ENCODE measurements at places on chromosomes 3 and 15.

- DNase-seq = no peak
- H3K4me3 ChIP-seq = no peak overlapping the region
- peaks cover 6% of the 10 kb centered on the region for H3K4me1 ChIP-seq
- H3K27me3 ChIP-seq = peaks cover 6% of the 10 kb centered on the region
- H3K36me3 ChIP-seq = no peaks in the 10 kb centered on the region
Measured at GRCh38 chr15:70376929-70377691, 279.4 kb upstream of the TLE3 start.

GRCh38 chr3:156602424-156602823 lies 47.5 kb upstream of the SSR3 start:
- H3K4me3 ChIP-seq = no peak overlapping the region
- no peak for DNase-seq
- peaks cover 9% of the 10 kb centered on the region for H3K4me1 ChIP-seq
- H3K27ac ChIP-seq = no peak overlapping the region
- H3K36me3 ChIP-seq = no peaks in the 10 kb centered on the region

GRCh38 chr3:49279376-49279775 lies 2.3 kb upstream of the C3orf62 start:
- H3K27me3 ChIP-seq = no peaks in the 10 kb centered on the region
- DNase-seq = no peak
- H3K4me3 ChIP-seq = no peak overlapping the region
- peaks cover 11% of the 10 kb centered on the region for H3K4me1 ChIP-seq
- no peak overlapping the region for H3K27ac ChIP-seq
- H3K36me3 ChIP-seq = peaks cover 16% of the 10 kb centered on the region

DNA sequence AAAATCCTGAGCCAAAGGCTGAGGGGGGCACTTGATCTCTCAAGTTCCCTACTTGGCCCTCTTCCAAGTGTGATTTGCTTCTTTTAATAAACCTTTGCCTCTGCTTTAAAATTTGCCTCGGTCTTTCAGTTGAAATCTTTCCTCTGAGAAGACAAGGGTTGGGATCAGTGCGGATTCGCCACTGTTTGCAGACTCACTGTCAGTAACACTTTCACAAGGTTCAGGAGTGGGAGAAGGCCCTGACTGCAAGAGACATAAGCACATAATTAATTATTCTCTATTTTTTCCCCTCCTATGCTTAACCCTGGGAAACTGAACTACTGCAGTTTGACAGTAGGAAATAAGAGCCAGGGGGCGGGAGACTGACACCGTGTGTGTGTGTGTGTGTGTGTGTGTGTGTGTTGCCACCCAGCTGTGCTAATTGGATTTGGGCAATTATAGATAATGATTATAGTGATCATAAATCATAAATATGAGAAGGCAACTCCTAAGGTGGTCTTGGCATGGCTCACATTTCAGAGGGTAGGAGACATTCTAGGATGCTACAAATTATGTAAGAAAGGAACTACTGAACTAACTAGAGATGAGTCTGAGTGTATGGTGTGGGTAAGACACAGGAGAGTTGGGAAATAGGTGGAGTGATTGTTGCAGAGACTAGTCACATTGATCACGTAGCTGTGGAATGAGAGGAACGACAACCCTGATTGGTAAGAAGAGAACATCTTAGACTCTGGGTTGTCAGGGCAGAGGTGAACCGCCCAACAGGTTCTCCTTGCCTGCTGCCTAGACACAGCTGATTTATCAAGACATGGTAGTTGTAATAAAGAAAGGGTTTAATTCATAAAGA lies 5.5 kb upstream of the ZNF662 start:
- peaks cover 7% of the 10 kb centered on the region for H3K36me3 ChIP-seq
- H3K27ac ChIP-seq = no peak overlapping the region
- H3K4me3 ChIP-seq = no peak overlapping the region
- H3K4me1 ChIP-seq = no peaks in the 10 kb centered on the region
- no peak for DNase-seq

DNA sequence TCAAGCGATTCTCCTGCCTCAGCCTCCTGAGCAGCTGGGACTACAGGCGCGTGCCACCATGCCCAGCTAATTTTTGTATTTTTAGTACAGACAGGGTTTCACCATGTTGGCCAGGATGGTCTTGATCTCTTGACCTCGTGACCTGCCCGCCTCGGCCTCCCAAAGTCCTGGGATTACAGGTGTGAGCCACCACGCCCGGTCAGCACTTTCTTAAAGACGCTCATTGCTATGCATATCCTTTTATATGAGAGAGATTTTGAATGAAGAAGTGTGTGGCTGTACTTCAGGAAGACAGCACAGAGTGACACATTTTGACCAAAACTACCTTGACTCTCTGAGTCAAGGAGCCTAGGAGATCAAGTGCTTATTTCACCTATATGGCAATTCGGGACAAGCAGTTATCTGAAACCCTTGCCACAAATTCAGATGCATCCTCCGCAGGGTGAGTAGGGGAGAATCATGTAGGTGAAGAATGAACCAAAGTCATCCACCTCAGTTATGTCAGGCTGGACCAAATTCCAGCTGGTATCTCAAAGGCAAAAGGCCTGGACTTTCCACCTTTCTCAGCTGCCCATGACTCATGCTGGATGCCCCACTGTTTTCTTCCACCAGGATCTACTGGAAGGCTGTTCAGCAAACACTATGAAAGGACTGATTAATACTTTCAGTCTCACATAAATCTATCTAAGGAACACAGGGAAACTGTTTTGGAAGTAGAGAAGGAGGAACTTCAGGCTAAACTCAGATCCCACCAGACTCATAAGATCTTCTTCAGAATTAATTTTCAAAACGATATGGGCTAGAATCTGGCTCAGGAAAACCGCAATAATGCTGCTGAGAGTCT lies 31.9 kb downstream of the SUSD5 start:
- peaks cover 3% of the 10 kb centered on the region for H3K36me3 ChIP-seq
- H3K4me3 ChIP-seq = no peak overlapping the region
- H3K4me1 ChIP-seq = no peaks in the 10 kb centered on the region
- no peak for DNase-seq
- H3K27me3 ChIP-seq = peaks cover 3% of the 10 kb centered on the region

- peaks cover 11% of the 10 kb centered on the region for H3K36me3 ChIP-seq
- no peak for DNase-seq
- H3K4me3 ChIP-seq = no peak overlapping the region
- H3K27me3 ChIP-seq = peaks cover 28% of the 10 kb centered on the region
Measured at GRCh38 chr3:158101335-158102241, 4.6 kb downstream of the SHOX2 start.

DNA sequence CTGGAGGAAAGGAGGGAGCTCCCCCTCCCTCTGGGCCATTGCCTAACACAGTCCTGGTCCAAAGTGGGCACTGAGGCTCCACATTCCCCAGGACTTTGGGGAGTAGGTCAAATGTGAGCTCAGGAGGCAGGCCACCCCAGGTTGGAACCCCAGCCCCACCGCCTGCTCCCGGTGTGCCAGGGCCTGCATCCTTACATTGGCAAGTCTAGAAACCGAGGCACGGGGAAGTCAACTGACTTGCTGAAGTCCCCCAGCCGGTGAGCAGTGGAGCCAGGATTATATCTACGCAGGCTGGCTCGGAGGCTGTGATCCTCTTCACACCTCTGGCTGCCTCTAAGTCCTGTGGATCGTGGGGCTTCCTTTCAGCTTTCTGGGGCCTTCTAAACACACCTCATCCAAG lies 48.7 kb downstream of the RHCG start:
- no peaks in the 10 kb centered on the region for H3K36me3 ChIP-seq
- DNase-seq = no peak
- peaks cover 17% of the 10 kb centered on the region for H3K27me3 ChIP-seq
- H3K4me3 ChIP-seq = no peak overlapping the region

- H3K4me3 ChIP-seq = no peak overlapping the region
- no peaks in the 10 kb centered on the region for H3K36me3 ChIP-seq
- no peak for DNase-seq
- peaks cover 2% of the 10 kb centered on the region for H3K27me3 ChIP-seq
- H3K4me1 ChIP-seq = no peaks in the 10 kb centered on the region
- H3K27ac ChIP-seq = no peak overlapping the region
Measured at GRCh38 chr15:40264321-40265153, 18.3 kb downstream of the ANKRD63 start.

- no peak for DNase-seq
- H3K4me3 ChIP-seq = no peak overlapping the region
- H3K27ac ChIP-seq = no peak overlapping the region
- H3K36me3 ChIP-seq = no peaks in the 10 kb centered on the region
Measured at GRCh38 chr15:81083201-81083600, 50.9 kb upstream of the CFAP161 start.

- peaks cover 11% of the 10 kb centered on the region for H3K36me3 ChIP-seq
- no peak overlapping the region for H3K4me3 ChIP-seq
- no peaks in the 10 kb centered on the region for H3K4me1 ChIP-seq
- H3K27ac ChIP-seq = no peak overlapping the region
Measured at GRCh38 chr3:11530153-11530721, 113.5 kb downstream of the VGLL4 start.
